Fibroblast of mammary gland (primary cell): ENCODE measurements at places on chromosomes 11 and 22.

- no peak for DNase-seq
Measured at GRCh38 chr22:43706571-43707328, 105.4 kb downstream of the EFCAB6 start.

DNA sequence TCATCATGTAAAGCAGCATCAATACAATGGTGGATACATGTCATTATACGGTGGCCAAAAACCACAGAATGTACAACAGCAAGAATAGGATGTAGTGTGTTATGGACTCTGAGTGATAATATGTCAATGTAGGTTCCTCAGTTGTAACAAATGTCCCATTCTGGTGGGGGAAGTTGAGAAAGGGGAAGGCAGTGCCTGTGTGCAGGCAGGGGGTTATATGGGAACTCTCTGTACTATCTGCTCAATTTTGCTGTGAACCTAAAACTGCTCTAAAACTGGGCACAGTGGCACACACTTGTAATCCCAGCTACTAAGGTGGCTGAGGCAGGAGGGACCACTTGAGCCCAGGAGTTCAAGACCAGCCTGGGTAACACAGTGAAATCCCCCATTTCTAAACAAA is 5.9 kb downstream of the CHKA start:
- DNase-seq = no peak

DNA sequence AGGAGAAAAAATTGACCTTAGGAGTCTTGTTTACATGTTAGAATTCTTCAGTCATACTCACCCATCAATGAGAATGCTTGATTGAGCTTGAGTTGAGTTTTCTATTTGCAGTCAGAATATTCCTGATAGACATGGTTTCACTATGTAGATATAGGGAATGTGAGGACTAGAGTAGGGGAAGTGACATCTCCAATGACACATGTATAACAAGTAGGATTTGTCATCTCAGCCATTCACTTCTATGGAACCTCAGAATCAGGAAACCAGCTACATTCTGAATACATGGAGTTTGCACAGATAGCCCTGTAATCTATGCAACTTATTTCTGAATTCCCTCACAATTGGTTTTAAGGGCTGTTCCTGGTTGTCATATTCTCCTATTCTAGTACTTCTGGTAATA is 20.1 kb upstream of the OR9Q1 start:
- no peak for DNase-seq

- DNase-seq = no peak
Measured at GRCh38 chr11:45563810-45564209, 101.6 kb downstream of the CHST1 start.

DNA sequence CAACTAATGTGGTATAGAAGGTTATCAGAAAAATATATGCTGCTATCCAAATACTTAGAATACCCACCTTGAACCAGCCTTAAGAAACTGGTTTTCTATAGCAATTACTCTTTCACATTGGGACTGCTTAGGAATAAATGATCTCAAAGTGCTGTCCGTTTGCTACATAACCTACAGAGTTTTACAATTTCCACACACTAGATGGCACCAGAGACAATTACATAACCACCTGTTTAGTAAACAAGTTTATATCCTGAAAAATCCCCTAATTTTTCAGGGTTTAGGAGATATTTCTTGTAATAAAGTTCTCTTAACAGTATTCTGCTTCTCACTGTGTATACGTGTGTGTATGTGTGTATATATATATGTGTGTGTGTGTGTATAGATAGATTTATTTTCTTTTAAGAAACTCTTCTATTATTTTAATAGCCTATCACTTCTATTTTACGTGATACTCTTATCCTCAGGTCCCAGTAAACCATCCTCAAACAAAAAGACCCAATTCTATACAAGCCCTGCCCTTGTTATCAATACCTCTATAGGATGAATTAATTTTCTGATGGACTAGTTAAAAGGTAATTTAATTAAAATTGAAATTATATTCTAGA is 6.7 kb upstream of the OR5I1 start:
- DNase-seq = peak; percentile 43

- no peak for DNase-seq
Measured at GRCh38 chr22:19784384-19785175, 24.0 kb downstream of the TBX1 start.

DNA sequence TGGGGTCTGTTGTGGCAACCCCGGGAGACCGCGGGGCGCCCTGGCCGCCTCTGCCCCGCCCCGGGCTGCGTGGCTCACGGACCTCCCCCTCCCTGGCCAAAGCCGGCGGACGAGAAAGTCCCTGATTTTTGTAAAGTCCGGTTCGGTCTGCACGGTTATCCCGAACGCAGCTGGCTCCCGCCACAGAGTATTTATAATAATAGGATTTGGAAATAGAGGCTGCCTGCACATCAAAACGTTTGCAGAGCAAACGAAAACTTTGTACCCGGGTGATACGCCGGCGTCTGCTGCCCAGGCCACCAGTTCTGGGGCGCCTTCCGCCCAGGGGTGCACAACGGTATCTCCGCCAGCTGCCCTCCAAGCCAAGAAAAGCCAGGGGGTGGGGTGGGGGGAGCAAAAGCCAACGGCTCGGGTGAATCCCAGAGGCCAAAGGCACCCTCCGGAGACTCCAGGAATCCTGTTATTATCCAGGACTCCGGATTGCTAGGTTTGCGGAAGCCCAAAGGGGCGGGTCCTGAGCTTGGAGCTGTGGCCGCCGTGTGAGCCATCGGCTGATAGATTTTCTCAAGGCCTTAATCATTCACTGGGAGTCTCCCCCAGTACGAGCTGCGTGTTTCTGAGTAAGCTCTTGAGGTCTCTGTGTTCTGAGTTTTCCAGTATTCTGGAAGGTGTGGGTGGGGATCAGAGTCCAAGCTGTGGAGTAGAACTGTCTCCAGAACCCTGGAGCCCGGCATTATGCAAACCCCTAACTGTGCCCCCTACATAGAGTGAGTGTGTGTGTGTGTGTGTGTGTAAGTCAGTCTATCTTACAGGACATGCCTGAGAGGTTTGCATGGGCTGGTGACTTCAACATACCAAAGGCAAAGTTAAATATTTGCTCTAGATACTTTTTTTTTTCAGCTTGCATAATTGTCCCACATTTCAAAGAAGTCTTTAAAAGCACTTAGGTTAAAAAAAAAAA is 673 bp upstream of the SHANK2 start:
- peak; percentile 83 for DNase-seq

- DNase-seq = no peak
Measured at GRCh38 chr22:27627901-27628300, 173.7 kb downstream of the MN1 start.

GRCh38 chr11:134120921-134121526 is 52.2 kb downstream of the JAM3 start:
- DNase-seq = peak; percentile 65

- no peak for DNase-seq
Measured at GRCh38 chr22:25451480-25452114, 112.9 kb upstream of the GRK3 start.

DNA sequence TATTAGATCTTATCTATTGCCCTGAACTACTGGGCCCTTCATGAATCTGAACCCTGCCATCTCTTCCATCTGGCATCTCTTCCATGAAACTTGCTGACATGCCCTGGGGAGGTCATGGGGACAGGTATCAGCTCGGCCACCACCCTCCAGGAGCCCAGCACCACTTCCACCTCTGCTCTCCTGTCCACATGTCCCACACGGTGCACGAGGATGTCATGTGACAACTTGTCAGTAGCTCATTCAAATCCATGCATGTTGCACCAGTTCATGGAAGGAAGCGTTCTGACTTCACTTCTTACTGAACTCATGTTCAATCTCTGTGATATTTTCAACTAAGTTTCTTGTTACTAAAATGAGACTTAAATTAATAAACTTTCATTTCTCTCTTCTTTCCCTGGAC is 16.6 kb downstream of the YPEL1 start:
- no peak for DNase-seq

GRCh38 chr11:73537969-73538368 is 59.9 kb downstream of the FAM168A start:
- DNase-seq = no peak

DNA sequence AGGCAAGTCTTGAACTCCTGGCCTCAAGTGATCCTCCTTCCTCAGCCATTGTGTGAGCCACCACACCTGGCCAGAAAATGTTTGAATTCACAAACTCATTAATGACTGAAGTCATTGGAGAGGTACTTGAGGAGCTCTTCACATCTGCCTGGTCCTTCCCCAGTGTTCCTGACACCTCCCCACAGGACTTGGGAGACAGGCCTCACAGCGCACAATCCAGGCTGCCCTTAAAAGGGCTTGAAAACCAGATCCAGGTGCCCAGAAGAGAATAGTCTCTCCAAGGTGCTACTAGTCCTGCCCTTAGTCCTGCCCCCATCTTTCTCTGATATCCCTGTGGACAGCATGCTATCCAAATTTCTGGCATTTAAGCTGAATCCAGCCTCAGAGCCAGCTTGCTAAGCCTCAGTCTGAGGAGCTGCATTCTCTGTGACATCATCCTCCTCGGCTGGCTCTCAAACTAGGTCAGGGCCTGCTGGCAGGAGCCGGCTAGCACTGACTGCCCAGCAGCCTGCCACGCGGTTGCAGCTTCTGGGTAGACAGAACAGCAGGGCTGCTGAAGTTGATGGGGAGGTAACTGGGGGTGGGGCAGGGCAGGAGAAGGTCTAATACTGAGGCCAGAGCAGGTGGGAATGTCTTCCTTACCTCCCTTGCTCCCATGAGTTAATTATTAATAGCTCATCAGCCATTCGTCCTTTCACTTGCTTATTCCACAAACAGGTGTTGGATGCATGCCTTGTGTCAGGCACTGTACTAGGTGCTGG is 35.3 kb upstream of the NECTIN1 start:
- DNase-seq = peak; percentile 35

DNA sequence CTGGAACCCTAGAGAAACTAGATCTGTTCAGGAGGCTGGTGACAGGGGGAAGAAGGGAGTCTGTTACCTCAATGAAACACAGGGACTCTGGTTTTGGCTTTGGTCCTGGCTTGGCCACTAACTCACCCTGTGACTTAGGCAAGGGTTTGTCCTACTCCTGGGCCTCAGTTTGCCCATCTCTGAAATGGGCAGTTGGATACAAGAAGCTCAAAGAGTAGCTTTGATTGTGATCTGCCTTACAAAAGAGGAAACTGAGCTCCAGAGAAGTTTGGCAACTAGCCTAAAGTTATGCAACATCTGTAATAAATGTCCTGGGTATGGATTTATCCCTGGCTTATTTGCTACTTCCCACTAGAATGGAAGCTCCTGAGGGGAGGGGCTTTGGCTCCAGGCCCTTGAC is 24.0 kb upstream of the LMO1 start:
- no peak for DNase-seq

DNA sequence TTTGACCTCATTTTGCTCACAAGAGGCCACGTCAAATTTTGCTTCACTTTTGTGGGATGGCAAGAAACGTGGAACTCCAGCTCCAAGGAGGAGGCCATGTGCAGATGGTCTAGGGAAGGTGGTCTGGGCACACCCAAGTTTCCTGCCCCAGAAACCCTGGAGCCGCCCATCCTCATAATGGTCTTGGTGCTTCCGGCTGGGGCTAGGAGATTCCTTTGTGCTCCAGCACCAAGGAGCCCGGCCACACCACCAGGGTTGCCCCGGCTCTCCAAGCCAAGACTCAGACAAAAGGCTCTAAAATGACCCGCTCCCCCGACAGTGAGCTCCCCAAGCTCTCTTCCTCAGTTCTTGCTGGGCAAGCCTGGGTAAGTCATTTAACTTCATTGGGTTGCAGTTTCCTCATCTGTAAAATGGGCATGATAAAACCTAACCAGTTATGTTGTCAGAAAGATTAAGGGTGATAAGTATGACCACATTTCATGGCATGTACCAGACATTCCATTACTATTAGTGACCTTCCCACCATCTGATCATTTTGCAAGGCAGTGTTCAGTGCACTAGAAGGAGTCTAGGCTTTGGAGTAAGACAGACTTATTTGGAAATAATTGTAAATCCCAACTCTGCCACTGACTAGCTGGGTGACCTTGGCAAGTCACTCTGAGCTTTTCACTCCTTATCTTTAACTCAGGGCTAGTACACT is 23.3 kb downstream of the DKK3 start:
- peak; percentile 81 for DNase-seq

DNA sequence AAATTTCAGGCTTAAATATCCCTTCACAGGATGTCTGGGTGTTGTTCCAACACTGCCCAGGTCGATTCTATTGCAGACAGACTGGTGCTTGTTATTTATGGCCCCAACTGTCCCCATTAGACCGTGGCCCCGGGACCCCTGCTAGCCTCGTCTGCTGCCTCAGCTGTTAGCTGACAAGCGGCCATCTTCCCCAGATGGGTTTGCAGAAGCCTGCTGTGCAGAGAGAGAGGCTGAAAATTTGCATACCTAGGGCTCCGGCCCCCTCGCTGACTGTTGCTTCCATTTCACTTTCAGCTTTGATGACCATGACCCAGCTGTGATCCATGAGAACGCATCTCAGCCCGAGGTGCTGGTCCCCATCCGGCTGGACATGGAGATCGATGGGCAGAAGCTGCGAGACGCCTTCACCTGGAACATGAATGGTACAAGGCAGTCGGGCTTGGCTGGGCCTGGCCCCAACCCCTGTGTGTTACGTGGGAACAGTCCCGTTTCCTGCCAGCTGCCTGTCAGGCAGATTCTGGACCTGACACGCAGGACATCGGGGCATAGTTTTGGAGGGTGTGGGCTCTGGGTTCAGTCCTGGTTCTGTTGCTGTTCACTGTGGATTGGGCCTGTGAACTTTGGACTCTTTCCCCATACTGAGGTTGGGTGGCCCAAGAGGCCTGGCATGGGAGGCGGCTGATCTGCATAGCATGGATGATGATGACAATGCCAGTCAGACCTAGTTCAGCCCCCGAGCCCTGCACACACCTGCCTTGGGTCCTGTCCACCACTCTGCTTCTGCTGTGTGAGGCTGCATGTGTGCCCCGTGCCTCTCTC is 16.4 kb downstream of the SMARCB1 start:
- no peak for DNase-seq

- peak; percentile 61 for DNase-seq
Measured at GRCh38 chr22:37442537-37442936, 15.3 kb upstream of the ELFN2 start.

GRCh38 chr22:20391222-20391621 is 2.7 kb upstream of the ZNF74 start:
- no peak for DNase-seq

GRCh38 chr11:13896175-13896980 is 66.1 kb upstream of the SPON1 start:
- DNase-seq = no peak

- no peak for DNase-seq
Measured at GRCh38 chr11:69906453-69906907, 87.3 kb upstream of the FGF3 start.

GRCh38 chr11:17408641-17409040 is 20.2 kb upstream of the KCNJ11 start:
- no peak for DNase-seq

GRCh38 chr11:131063638-131064037 is 147.4 kb upstream of the SNX19 start:
- no peak for DNase-seq
